IPS-NIHi11 (cell line): ENCODE measurements at places on chromosomes 6 and 20.

DNA sequence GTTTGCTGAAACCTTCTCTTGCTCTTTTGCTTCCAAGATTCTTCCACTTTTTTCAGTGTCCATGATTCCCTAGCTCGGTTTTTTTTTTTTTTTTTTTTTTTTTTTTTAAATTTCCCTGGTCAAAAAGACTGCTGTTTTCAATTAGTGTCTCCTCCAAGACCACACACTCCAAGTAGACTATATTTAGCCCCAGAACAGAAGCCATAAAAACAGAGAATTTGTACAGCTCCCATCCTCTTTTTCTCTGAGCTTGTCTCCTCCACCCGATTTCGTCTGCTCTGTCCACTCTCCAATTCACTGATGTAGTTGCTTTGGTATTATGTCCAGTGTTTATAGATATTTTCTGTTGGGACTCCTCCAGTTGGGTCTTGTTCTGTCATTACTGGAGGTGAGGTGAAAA lies 37.6 kb downstream of the RSPH3 start:
- no peak for DNase-seq

DNA sequence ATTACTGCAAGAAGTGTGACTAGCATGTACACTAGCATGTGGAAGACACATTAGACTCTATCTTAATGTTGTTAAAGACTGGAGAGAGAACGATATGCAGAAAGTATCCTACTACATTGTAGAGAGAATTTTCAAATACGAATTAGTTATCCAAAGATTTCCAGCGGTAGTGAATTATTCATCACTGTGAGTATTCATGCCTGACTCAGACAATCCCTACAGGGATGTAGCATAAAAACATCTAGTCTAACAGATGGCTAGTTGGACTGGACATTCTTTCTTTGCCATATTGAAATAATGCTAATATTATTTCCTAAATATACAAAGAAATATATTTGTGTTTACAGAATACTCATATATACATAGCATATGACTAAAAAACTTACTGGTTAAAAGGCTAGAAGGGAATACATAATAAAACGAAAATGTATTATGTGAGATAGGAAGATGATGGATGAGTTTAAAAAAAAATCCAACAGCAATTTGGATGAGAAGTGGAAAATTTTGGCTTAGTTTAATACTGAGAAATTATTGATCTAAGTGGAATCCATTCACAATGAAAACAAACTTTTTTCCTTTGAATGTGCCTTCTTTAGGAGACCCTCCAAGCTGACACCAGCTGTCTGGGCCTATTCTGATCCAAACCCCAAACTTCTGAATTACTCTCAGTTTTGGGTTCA lies 580.7 kb downstream of the RFPL4B start:
- DNase-seq, result no peak

GRCh38 chr6:160135907-160136655 lies 14.5 kb downstream of the SLC22A1 start:
- DNase-seq, result no peak

DNA sequence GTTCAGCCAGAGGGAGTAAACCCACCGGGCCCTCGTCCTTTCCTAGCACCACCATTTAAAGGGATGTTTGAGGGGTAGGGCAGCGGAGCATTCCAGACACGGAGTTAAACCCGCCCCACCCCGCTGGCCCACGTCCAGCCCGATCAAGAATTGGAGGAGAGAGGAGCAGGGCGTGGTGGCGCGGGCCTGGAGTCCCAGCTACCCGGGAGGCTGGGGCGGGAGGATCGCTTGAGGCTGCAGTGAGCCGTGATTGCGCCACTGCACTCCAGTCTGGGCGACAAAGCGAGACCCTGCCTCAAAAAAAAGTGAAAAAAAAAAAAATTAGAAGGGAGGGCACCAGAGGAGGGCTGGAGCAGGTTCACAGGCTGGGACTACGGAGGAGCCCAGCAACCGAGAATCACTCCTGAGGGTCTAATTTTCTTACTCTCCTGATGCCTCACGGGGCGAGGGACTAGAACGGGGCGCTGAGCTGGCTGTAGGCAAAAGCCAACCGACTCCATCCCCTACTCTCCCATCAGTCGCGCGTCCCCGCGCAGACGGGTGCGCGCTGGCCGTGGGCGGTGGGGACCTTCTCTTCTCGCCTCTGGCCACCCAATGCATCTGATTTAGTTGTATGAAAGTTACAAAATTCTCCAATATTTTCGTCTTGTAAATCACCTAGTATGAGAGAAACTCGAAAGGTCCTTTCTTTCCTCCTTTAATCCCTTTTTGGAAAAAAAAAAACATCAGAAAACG lies 6.1 kb upstream of the HSPA1B start:
- DNase-seq, result peak; percentile 58

GRCh38 chr6:170090561-170090960 lies 200.3 kb downstream of the DLL1 start:
- DNase-seq, result no peak

DNA sequence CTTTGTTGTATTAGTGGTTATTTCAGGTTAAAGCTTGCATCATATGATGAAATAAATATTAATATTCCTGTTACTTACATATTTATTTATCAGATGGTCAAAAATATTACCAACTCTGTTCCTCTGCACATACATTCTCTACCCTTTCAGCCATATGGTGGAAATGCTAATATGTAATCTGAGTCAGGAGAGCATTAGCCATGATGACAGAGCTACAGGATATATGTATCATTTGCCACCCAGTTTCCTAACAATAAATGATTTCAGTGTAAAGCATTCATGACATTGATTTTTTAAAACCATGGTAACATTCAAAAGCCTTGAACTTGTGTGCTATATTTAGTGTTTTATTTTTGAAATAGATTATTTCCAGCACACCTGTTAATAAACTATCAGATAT lies 16.6 kb downstream of the POPDC3 start:
- no peak for DNase-seq

DNA sequence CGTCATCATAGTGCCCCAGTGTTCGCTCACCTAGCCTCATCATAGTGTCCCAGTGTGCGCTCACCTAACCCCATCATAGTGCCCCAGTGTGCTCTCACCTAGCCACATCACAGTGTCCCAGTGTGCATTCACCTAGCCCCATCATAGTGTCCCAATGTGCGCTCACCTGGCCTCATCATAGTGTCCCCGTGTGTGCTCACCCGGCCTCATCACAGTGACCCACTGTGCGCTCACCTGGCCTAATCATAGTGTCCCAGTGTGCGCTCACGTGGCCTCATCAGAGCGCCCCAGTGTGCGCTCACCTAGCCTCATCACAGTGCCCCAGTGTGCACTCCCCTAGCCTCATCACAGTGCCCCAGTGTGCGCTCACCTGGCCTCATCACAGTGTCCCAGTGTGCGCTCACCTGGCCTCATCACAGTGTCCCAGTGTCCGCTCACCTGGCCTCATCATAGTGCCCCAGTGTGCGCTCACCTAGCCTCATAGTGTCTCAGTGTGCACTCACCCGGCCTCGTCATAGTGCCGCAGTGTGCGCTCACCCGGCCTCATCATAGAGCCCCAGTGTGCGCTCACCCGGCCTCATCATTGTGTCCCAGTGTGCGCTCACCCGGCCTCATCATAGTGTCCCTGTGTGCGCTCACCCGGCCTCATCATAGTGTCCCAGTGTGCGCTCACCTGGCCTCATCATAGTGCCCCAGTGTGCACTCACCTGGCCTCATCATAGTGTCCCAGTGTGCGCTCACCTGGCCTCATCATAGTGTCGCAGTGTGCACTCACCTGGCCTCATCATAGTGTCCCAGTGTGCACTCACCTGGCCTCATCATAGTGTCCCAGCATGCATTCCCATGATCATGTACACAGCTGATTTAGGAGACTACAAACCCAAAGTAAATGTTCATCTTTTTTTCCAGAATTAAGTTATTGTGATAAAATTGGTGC lies 9.5 kb downstream of the TMEM242 start:
- DNase-seq, result no peak

DNA sequence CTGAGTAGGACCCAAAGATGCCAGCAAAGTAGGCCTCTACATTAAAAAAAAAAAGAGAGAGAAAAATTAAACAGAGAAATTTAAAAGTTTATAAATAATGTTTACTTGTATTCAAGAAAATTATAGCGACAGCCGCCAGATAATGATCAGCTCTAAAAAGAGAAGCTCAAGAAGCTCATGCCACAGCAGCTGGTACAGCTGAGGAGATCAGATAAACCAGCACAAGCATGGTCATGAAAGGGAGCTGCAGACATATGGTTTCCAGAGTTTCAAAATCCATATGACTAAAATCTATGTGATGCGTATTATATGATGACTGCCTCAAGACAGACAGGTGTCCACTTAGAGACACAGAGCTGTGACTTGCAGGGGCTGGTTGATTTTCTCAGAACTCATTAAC lies 13.6 kb upstream of the HLA-C start:
- no peak for DNase-seq

DNA sequence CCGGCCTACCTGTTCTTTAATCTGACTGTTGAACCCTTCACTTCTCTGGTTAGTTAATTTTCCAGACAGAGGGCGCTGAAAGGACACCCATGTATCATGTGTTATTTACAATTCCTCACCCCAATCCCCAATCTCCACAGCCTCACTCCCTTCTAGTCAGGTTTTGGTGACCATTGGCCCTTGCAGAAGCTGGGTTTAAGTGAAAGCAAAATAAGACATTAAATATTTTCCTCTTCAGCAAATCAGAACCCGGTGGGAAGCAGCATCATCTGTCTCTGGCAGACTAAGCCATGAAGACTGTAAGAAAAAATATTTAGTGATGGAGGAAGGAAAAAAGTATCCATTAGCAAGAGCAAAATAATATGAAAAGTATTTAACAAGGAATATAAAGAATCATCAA lies 9.4 kb upstream of the HLA-DQA1 start:
- DNase-seq, result no peak

GRCh38 chr20:39885975-39886649 lies 802.9 kb downstream of the MAFB start:
- peak; percentile 50 for DNase-seq

- no peak for DNase-seq
Measured at GRCh38 chr20:3622406-3622805, 40.8 kb downstream of the GFRA4 start.

DNA sequence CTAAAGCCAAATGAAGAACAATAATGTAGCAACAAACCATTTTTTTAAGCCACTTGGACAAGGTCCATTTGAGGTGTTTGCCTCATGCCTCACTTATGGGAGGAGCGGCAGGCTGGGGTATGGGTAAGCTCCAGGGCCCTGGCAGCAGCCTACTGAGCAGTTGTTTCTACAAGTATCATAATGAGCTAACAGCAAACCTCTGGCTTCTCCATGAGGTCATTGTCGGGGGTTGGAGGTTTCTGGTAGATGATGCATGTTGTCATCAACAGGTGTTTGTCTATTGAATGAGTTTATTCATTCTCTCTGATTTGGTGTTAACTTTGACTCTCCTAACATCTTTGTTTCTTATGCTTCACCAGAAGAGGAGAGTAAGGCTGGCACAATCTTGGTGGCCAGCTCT lies 150.7 kb downstream of the TBC1D7 start:
- DNase-seq, result no peak

DNA sequence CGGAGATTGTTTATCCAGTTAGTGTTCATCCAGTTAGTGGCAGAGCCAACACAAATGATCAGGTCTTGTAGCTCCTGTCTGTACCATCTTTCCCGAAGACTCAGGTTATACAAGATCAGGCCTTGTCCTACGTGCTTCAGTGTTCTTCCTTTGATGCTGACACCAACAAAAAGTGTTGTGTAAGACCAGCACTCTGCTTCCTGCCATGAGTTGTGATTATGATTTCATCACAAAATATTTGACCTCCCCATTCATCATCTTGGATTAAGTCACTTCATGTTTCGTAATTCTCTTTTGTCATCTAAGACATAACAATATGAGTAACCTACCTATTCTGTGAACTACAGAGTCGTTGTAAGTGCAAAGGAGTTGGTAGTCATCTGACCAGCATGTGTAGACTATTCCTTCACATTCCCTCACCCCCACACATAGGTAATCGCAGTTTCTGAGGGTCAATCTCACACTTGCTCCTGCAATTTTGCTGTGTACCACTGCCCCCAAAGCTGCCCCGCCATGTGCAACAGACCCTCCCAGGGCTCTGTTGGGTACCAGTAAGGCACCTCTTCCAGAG lies 135.6 kb upstream of the SLC22A23 start:
- no peak for DNase-seq
